ENCODE measurements at places on chromosomes 1 and 21.

DNA sequence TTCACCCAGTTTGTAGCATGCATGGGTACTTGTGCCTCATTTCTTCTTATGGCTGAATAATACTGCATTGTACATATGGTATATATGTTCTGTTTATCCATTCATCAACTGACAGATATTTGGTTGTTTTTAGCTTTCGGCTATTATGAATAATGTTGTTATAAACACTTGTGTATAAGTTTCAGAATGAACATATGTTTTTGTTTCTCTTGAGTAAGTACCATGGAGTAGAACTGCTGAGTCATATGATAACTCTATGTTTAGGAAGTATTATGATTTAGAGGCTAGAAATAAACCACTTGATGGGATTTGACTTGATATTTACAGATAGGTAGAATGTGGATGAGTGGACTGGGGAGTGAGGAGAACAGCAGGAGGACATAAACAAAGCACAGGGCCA lies 48.6 kb downstream of the WNT2B start:
- no peaks in the 10 kb centered on the region for H3K4me1 ChIP-seq
- H3K36me3 ChIP-seq = peaks cover 2% of the 10 kb centered on the region
- DNase-seq = no peak
- H3K4me3 ChIP-seq = no peak overlapping the region

DNA sequence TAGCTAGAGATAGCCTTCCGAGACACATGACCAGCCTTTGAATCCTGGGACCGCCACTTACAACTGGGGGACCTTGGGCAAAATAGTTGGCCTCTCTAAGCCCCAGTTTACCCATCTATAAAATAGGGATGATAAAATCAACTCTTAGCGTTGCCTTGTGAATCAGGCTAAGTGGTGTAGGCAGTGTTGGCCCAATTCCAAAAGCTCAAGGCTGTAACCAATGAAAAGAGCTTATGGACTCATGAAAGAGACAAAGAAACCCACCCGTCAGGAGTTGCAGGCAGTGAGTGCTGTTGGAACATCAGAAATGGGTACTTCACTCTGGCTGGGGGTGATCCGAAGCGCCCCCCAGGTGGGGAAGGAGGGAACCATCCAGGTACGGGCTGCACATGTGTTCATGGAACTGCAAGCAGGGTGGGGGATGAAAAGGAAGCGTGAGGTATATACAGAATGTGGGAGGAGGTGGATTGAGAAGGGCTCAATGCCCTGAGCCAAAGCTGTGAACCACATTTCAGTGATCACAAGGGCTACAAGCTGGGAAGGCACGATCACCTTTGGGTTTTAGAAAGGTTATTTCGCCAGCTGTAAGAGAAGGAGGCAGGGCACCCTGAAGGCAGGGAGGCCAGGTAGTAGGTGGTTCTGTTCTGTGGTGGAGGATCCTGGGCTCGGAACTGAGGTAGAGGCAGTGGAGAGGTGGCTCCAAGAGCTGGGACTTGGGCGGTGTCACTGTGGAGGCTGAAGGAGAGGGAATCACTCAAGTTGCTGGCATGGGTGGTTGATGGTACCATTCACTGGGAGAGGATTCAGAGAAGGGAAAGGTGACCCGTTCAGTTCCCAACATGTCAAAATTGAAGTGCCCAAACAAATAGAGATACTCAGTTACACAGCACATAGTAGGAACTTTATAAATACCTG lies 11.4 kb upstream of the KIAA1614 start:
- H3K27me3 ChIP-seq = no peaks in the 10 kb centered on the region
- no peak for DNase-seq
- no peaks in the 10 kb centered on the region for H3K36me3 ChIP-seq
- H3K27ac ChIP-seq = no peak overlapping the region

DNA sequence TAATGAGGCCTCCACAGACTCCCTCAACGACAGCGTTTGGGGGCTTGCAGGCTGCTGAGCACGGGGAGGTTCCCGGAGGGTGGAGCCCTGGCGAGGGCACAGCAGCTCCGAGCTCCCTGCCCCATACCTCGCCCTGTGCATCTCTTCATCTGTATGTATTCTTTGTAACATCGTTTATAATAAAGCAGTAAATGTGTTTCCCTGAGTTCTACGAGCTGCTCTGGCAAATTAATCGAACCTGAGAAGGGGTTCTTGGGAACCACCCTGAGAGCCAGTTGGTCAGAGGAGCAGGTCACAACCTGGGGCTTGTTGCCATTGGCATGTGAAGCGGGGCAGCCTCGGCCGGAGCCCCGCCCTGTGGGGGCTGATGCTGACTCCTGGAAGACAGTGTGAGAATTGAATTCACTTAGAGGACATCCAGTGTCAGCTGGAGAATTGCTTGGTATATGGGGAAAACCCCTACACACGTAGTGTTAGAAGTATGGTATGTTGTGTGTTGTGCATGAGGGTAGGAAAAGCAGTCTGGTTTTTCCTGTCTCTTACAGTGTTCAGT lies 11.5 kb downstream of the SLC37A1 start:
- peak; percentile 31 for DNase-seq
- peaks cover 18% of the 10 kb centered on the region for H3K36me3 ChIP-seq
- peak overlapping the region; percentile 7 for H3K4me3 ChIP-seq
- no peaks in the 10 kb centered on the region for H3K27me3 ChIP-seq
- peaks cover 34% of the 10 kb centered on the region for H3K4me1 ChIP-seq

DNA sequence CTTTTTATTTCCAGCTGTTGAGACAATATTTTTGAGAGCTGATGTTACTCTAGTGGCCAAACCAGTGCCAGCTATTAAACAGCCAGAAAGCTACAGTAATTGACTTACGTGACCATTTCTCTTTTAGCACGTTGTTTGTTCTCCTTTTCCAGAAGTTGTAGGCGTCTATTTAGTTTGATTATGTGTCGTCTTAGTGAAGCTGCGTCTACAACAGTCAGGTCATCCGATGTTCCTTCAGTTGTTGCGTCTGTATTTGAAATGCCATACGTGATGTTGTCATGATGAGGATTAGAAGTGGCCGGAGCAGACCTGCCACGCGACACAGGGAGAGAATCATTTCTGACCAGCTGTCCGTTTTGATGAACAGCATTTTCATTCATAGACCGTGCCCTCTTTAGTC lies 38.2 kb downstream of the TMEM51 start:
- no peaks in the 10 kb centered on the region for H3K27me3 ChIP-seq
- H3K4me3 ChIP-seq = no peak overlapping the region
- no peaks in the 10 kb centered on the region for H3K4me1 ChIP-seq
- H3K27ac ChIP-seq = no peak overlapping the region

DNA sequence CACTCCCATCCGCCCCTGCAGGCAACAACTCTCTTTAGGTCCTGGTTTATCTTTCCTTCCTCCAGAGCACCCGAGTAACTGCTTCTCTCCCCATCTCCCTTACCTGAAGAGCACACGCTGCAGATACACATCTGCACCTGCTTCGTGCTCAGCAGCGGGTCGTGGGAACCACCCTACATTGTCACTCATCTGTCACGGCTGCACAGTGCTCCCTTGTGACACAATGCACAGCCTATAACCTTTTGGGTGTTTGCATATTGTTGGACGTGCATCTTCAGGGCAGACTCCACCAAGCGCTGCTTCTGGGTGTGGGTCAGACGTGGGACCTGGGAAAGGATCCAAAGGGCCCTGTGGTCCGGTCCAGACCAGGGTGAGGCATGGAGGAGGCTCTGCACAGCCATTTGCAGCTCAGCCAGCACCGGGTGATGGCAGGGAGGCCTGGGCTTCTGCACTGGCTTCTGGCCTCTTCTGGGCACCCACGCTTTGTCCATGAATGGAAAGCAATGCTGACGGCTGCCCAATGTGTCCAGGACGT lies 42.5 kb downstream of the WDR4 start:
- H3K4me3 ChIP-seq = no peak overlapping the region
- no peak for DNase-seq

DNA sequence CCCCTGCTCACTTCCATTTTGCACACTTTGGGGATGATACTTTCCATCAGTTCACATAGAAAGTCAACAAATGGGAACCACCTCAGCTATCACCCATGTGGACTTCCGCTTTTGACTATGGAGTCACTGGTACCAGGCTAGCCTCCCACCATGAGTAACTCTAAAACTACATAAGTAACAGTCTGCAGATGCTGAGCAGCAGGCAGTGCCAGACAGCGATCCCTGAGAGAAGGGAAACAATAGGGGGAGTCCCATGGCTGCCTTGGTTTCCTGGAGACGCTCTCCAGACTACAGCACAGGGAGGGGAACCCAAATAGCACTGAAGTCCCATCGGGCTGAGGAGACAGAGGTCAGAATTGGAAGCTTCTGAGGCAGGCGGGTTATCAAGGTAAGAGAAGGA lies 2.8 kb upstream of the TFF2 start:
- H3K36me3 ChIP-seq = no peaks in the 10 kb centered on the region
- no peak for DNase-seq
- H3K27me3 ChIP-seq = peaks cover 7% of the 10 kb centered on the region
- H3K4me3 ChIP-seq = no peak overlapping the region
- H3K4me1 ChIP-seq = no peaks in the 10 kb centered on the region

DNA sequence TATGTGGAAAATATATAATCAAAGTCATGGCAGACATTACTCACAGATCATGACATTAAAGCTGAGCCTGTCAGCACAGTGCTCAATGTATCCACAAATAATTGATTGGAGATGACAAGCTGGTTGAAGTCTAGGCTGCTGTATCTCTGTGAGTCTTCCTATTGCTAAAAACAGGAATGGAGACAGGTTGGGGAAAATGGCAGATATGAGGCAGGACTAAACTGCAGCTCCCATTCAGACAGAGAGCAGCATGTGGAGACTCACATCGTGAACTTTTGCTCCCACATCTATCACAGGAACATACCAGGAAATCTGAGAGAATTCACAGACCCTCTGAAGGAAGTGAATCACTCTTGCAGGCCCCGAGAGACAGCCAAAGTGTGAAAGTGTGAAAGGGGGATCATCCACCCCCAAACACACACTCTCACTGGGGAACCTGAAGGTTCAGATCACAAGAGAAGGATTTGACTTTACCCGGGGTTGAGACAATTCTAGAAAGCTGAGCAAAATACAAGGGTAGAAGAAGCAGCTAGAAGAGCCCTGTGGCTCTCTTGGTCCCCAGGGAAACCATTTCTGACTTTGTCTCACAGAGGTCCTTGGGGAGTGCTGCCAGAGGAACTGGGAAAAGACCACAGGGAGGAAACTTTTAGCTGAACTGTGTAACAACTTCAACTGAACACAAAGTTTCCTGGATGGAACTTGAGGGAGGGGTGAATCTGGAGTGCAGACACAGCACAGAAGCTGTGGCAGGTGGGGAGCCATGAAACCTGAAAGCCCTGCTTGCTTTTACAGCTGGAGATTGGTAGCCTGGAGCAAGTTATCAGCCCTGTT lies 173.4 kb downstream of the S1PR1 start:
- H3K4me1 ChIP-seq = peaks cover 14% of the 10 kb centered on the region
- DNase-seq = no peak
- no peak overlapping the region for H3K27ac ChIP-seq
- H3K27me3 ChIP-seq = no peaks in the 10 kb centered on the region
- no peaks in the 10 kb centered on the region for H3K36me3 ChIP-seq

GRCh38 chr1:213492161-213493041 lies 441.4 kb downstream of the RPS6KC1 start:
- no peak for DNase-seq
- no peaks in the 10 kb centered on the region for H3K27me3 ChIP-seq
- H3K36me3 ChIP-seq = no peaks in the 10 kb centered on the region
- H3K27ac ChIP-seq = no peak overlapping the region
- H3K4me1 ChIP-seq = no peaks in the 10 kb centered on the region
- no peak overlapping the region for H3K4me3 ChIP-seq

GRCh38 chr1:53625766-53626520 lies 113.0 kb downstream of the GLIS1 start:
- no peak for DNase-seq
- no peak overlapping the region for H3K4me3 ChIP-seq
- no peak overlapping the region for H3K27ac ChIP-seq
- H3K27me3 ChIP-seq = no peaks in the 10 kb centered on the region
- H3K4me1 ChIP-seq = no peaks in the 10 kb centered on the region
- H3K36me3 ChIP-seq = no peaks in the 10 kb centered on the region

- H3K27ac ChIP-seq = no peak overlapping the region
- H3K27me3 ChIP-seq = no peaks in the 10 kb centered on the region
- no peak overlapping the region for H3K4me3 ChIP-seq
- peaks cover 17% of the 10 kb centered on the region for H3K36me3 ChIP-seq
These were observed 8.3 kb downstream of the NVL start for GRCh38 chr1:224321706-224322105.

GRCh38 chr1:171484760-171485374 lies 463 bp upstream of the PRRC2C start:
- peaks cover 8% of the 10 kb centered on the region for H3K4me1 ChIP-seq
- peak overlapping the region; percentile 91 for H3K4me3 ChIP-seq
- no peaks in the 10 kb centered on the region for H3K27me3 ChIP-seq
- peak overlapping the region; percentile 91 for H3K27ac ChIP-seq
- H3K36me3 ChIP-seq = no peaks in the 10 kb centered on the region
- DNase-seq = no peak

DNA sequence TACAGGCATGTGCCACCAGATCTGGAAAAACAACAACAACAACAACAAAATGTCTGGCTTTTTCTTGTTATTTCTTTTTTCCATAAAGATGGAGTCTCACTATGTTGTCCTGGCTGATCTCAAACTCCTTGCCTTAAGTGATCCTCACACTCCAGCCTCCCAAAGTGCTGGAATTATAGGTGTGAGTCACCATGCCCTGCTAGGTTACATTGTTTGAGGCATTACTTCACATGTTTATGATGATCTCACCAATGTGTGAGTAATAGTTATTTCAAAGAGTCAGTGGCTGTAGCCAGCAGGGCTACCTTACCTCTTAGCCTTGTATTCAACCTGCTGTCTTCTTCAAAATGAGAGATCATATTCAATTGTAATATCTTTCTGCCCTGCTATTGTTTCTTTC lies 445.7 kb downstream of the AMY1C start:
- H3K27ac ChIP-seq = no peak overlapping the region
- DNase-seq = no peak
- no peak overlapping the region for H3K4me3 ChIP-seq
- H3K27me3 ChIP-seq = no peaks in the 10 kb centered on the region

DNA sequence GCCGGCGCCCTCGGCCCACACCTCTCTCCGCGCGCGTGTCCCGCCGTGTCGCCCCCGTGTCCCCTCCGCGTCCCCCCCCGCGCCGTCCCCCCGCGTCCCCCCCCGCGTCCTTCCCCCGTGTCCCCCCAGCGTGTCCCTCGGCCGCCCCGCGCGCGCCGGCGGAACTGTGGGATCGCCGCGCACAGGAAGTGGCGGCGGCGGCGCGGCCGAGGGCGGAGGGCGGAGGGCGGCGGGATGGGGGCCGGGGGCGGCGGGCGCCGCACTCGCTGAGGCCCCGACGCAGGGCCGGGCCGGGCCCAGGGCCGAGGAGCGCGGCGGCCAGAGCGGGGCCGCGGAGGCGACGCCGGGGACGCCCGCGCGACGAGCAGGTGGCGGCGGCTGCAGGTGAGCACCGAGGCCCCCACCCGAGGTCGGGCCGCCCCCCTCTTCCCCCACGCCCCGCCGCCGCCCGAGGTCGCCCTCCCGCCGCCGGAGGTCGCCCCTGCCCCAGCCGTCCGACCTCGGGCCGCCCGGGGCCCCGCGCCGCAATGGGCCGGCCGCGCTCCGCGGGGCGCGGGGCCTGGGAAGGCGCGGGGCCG lies at the start of gene AGPAT3:
Gene AGPAT3, plus strand, starts transcription at position 262 of the 578 bp plus-strand sequence. CDS start 94,459 bp downstream, outside the sequence.
- no peaks in the 10 kb centered on the region for H3K27me3 ChIP-seq
- H3K27ac ChIP-seq = no peak within 1 kb of the TSS
- H3K4me1 ChIP-seq = peaks cover 21% of the 10 kb centered on the region
- DNase-seq = peak; percentile 64
- no peaks in the 10 kb centered on the region for H3K36me3 ChIP-seq
- H3K4me3 ChIP-seq = peak within 1 kb of the TSS; percentile 47

GRCh38 chr1:18948913-18949685 lies 7.4 kb downstream of the IFFO2 start:
- no peaks in the 10 kb centered on the region for H3K36me3 ChIP-seq
- DNase-seq = no peak
- peak overlapping the region; percentile 30 for H3K4me3 ChIP-seq
- H3K4me1 ChIP-seq = peaks cover 100% of the 10 kb centered on the region
- no peaks in the 10 kb centered on the region for H3K27me3 ChIP-seq
- peak overlapping the region; percentile 89 for H3K27ac ChIP-seq
